ENCODE measurements at places on chromosomes 7 and 10.

DNA sequence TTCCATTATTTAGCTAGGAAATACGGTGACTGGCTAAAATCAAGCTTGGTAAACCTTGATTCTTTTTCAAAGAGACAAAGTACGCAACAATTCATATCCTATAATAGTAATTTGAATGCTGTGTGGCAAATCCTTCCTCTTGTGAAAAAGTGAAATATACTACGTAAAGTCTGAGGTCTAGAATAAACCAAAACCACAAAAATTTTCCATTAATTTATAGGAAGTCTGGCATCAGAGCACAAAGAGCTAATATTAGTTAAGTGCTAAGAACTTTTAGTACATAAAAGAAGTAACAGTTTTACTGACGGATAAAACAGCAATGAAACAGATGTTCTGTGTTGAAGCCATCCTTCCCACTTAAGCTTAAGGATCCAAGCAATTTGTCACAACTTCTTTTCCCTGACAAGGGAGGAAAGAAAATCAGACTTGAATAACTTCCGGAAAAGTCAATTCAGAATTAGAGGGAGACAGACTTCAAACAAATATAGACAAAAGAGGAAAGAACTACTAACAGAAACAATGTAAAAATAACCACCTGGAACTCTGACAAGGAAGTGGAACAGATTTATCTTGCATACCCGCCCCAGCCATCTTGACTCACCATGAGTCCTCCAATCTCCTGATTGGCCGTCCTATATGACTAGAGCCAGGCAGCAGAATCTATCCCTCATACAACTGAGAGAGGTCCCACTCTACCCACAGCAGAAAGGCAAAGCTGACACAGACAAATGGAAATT is 34.6 kb downstream of the RHEB start:
- DNase-seq = peak; percentile 19

DNA sequence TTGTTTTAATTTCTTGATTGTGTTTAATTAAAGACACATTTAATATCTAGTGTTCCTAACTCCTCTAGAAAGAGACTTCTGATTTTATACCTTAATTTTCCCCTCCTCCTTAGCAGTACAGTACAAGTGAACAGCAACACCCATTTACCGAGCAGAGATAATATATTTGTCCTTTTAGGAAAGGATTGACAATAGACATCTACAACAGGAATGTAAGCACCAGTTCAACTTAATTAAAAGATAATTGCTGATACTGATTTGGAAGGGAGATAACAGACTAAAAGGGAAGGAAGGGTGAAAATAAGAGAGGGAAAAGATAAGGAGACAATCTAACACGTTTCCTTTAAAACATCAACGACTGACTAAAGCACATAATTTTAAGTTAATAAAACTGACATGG is 119.3 kb downstream of the SRPK2 start:
- no peak for DNase-seq

- DNase-seq = no peak
These were observed 2.3 kb downstream of the PAX2 start for GRCh38 chr10:100747456-100748230.

DNA sequence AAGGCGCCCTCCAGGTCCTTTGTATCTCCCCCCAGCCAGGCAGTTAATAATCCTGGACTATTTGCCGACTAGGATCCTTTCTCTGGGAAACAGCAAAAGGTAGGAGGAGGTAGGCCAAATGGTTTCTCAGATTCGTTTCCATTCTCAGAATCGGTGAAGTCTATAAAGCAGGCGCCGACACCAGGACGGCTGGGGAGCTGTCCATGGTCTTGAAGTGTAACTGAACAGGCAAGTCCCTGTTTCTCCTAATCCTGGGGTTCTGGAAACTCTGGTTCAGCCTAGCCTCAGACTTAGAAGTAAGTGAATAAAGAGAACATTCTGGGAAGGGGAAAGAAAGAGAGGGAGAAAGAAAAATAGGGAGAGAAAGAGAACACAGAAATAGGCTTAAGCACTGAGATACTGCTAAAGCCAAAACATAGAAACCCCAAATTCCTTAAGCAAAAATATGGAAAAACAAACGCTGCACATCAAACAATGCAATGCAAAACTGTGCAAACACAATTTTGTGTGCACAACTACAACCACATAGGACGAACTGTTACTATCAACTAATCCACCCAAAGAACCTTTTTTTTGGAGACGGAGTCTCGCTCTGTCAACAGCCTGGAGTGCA is 11.1 kb upstream of the INA start:
- DNase-seq = peak; percentile 86

DNA sequence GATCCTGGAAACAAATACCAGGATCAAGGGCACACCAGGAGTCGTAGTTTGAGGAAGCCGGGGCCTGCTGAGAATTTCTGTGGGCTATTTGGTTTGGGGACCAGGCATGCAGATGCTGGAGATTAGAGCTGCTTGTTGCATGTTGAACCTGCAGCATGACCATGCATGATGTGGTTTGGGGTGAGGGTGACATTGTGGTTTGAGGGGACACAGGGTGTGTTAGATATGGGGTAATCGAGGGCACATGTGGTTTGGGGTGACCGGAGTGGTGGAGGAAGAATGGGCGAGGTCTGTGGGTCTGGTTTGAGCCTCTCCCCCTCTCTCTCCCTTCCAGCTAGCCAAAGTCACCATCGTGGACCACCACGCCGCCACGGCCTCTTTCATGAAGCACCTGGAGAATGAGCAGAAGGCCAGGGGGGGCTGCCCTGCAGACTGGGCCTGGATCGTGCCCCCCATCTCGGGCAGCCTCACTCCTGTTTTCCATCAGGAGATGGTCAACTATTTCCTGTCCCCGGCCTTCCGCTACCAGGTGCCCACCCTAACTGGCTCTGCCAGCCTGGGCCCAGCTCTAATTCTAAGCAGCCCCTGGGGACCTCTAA is 10.2 kb downstream of the NOS3 start:
- DNase-seq = no peak

DNA sequence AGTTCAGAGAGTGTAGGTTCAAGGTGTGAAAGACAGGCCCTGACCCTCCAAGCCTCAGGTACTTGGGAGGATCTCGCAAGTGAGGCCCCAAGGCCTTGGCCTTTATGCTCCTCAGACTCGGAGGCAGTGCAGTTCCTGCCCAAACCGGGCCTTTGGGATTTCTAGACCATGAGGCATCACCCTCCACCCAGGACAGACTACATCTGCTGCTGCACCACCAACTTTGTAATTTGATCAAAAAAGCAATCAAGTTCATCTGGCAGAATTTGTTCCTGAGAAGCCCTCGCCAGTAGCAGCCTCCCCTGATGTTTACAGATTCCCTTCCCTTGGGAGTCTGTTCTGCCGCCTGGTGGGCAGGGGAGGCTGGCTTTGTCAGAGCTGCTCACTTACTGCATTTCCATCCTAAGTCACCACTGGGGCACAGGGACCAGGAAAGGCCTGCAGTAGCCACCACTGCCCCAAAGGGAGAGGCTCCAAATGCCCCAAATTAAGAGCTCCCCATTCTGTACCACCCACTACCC is 2.1 kb downstream of the CAMK2G start:
- DNase-seq = no peak

- no peak for DNase-seq
These were observed 17.2 kb upstream of the SYPL1 start for GRCh38 chr7:106129291-106129690.

- no peak for DNase-seq
These were observed 12.6 kb upstream of the UBE2D1 start for GRCh38 chr10:58322072-58322834.

DNA sequence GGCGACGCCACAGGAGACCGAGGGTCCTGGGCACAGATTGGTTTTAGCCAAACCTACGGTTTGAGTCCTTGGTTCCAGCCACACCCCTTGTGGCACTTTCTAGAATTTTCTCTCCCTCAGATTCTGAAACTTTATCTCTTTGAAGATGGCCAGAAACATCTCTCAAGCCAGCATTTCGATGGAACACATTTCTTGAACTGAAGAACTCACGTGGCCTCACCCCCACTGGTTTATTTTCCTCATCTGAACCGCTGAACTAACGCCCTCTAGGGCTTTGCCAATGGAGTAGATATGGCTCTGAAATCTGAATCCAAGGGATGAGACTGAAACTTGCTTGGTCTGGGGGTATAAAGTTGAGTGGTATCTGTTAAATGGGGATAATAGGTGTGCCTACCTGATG is 6.7 kb upstream of the SPAM1 start:
- DNase-seq = no peak

GRCh38 chr10:79981450-79982361 is 32.8 kb upstream of the SFTPD start:
- DNase-seq = peak; percentile 43

GRCh38 chr10:23448802-23449570 is 10.1 kb downstream of the OTUD1 start:
- no peak for DNase-seq

DNA sequence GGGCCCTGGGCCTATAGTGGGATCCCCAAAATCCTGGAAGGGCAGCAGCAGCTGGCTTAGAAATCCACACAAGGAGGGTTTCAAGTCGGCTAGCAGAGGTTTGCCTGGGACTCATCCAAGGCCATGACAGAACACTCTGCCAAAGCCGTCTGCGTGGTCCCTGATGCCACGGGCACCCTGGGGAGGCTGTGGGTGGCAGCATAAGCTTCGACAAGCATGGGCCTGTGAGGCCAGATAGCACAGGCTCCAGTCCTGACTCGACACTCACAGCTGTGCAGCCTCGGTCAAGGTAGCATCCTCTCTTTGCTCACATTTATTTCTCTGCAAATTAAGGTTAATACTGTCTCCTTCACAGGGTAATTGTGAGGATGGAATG is 138.3 kb downstream of the JCAD start:
- no peak for DNase-seq

- DNase-seq = no peak
These were observed 41.1 kb upstream of the HSPB1 start for GRCh38 chr7:76261329-76261728.

DNA sequence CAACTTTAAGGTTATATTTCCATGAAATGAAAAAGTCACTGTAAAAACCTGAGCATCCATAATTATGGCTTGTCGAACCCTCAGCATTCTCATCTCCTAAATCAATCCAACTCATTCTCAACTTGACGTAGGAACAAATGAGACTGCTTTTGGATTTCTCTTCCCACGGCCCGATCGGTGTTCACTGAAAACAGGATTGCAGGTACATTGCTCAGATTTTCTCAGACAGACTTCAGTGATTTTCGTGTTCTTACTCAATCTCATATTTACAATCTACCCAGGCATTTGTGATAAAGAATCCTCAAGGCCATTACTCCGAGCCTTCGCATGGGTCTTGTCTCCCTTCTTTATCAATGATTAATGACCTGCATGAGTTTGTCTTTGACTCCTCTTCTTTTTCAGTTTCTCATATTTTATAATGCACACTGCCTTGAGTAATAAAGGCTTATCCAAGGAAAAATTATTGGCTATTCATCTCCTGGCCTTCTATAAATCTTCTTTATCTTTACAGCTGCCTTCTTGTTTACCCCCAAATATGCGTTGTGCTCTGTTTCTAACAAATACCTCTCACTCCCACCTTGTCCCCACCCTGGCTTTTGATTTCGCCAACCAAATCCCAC is 90.4 kb upstream of the MYO3A start:
- DNase-seq = no peak

DNA sequence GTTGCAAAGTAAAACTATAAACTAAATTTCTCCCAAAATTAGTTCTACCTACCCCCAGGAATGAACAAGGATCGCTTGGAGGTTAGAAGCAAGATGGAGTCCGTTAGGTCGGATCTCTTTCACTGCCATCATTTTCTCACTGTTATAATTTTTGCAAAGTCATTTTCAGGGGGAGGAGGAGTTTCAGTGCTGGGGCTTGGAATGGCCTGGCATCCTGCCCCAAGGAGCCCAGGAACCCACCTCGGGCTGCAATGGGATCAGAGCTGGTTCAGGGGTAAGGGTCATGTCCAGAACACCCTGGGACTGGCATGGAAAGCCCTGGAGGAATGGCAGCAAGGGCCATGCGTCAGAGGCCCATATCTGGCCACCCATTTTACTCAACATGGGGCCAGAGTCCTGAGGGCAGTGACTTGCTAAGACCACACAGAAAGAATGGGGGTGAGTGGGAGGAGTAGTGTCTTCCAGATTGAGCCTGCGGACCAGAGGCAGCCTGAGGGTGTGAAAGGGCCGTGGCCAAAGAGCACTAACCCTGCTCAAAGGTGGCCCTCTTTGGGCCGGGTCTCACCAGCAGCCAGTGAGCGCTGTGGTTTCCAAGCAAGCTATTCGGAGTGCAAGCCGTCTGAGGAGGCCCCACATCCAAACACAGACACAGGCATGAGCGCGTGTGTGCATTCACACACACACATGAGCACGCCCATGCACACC is 31.8 kb downstream of the GPRIN2 start:
- no peak for DNase-seq

DNA sequence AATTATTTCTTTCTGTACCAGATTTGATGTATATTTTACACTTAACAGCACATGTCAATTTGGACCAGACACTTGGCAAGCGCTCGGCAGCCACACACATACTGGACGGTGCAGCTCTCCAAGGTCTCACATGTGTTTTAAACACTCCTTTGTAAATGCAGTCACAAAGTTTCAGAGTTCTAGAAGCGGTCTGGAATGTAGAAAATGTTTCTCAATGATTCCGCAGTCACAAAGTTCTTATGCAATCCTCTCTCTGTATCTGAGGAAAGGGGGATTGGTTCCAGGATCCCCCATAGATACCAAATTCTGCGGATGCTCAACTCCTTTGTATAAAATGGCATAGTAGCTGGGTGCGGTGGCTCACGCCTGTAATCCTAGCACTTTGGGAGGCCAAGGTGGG is 253.0 kb upstream of the GRB10 start:
- DNase-seq = no peak

DNA sequence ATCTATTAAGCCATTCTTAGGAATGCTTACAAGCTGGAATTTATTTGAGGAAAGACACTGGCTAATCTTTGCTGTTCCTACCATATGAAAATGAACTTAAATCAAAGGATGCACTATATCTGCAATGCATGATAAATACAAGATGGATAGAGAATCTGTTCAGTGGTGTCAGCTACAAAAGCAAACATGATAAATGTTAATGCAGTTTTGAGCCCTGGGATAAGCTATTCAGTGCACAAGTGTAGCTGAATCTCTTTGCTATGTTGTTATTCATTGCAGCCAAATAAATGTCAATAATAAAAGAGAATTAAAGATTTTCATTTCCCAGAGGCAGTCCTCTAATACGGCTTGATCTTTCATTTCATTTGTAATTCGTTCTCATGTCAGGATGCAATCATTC is 223.8 kb upstream of the KAT6B start:
- DNase-seq = no peak

- no peak for DNase-seq
These were observed 81.3 kb upstream of the CUX1 start for GRCh38 chr7:101736084-101736483.

GRCh38 chr7:147014286-147014955 is 897.8 kb downstream of the CNTNAP2 start:
- no peak for DNase-seq

GRCh38 chr10:70992436-70992835 is 104.1 kb upstream of the PCBD1 start:
- DNase-seq = no peak

GRCh38 chr10:10975647-10976046 is 42.0 kb upstream of the CELF2 start:
- no peak for DNase-seq

GRCh38 chr7:17832242-17832641 is 108.1 kb downstream of the SNX13 start:
- no peak for DNase-seq

Measured in left kidney (tissue), 8 donors.